NCI-H1436 treated with DMSO at 0.1 percent for 48 hours (cell line): ENCODE measurements at places on chromosomes 1 and 21.

GRCh38 chr21:32474179-32475059 lies 61.9 kb downstream of the EVA1C start:
- no peak for DNase-seq

DNA sequence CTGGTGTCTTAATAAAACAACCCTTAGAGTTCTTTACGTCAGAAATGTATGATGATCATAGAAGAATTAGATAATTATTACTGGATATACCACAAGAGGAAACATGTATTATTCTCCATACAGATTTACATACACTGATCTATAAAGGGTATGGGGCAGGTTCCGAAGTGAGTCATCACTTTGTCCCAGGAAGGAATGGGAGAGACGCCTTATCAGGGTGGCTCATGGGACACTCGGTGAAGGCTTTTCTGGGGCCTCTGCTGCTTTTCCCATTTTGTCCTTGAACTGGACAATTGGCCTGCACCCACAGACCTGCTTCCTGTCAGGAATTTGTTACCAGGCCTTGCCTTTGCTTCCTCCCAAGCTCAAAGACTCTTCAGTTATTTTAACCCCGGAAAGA lies 233.8 kb upstream of the RUNX1 start:
- DNase-seq: no peak

- no peak for DNase-seq
These were observed 140.4 kb upstream of the UBE2U start for GRCh38 chr1:64062941-64063581.

DNA sequence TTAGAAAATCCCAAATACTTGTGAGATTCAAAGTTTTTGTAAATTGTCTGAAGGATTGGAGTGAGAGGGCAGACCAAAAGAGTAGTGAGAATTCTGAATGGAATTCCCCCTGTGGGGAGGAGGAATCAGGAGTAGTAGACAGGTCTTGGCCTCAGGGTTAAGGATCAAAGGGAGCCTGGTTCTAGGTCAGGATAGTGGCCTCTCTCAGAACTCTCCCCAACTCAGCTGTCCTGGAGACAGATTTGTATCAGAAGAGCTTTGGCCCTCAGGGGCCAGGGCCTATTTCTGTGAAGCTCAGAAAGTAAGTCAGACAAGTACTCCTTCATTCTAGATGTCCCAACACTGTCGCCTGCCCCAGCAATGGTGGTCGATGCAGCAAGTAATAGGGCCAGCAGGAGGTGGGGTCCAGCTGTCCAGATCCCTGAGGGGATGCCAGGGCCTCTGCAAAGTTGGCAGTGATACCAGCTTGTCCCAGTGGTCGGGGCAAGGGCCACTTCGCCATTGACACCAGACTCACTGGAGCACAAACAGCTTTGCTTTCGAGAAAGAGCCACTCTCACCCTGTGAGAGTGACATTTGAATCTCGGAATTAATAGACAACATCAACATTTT lies 115.2 kb downstream of the SLC25A24 start:
- no peak for DNase-seq

DNA sequence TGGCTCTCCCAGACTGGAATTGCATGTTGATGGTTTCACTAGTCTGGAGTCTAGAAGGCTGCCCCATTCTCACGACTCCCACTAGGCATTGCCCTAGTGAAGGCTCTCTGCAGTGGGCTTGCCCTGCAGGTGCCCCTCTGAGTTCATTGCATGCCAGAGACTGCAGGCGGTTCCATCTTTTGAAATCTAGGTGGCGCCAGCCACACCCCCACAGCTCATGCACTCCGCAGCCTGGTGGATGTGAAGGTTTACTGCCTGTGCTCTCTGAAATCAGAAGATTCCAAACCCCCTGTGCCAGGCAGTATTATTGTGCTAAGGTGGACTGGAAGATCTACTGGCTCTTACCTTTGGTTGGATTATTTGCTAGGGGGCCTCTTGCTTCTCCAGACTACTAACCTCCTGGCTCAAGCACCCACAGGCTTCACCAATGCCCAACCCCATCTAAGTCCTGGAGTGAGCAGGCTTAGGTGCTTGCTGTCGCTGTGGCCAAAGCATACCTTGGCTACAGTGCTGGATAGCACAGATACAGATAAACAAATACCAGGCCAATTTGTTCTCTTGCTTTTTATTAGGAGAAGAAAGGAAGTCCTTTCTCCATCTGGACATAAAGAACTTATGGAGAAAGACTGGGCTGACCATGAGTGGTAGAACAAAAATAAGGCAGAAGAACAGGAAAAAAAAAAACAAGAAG lies 83.5 kb upstream of the SIM2 start:
- DNase-seq: no peak

DNA sequence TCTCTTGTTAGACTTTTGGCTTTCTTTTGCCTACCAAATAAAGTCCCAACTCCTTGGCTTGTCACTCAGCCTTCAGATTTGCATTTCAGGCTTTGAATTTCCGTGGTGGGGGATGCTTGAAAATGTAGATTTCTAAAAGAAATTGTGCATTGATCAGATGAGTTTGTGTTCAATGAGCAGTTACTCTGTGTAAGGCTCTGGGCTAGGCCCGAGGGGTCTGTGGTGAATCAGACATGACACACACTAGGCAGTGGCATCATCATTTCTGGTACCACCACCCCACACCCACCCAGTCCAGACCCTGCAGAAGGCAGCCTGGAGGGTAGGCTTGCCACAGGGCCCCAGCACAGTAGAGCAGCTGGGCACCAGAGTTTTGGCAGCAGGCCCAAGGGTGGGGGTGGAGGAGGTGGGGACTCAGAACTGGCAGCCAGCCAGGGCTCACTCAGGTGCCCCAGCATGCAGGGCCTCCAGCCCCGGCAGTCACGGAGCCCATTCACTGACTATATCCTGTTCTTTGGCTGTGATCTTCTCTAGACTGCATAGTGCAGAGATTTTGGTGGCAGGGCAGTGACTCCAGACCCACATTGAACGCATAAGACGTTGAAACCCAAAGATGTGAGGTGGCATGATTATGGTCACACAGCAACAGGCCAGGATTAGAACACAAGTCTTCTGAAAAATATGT lies 97.2 kb upstream of the ARTN start:
- DNase-seq: peak; percentile 77

GRCh38 chr1:4319496-4319895 lies 334.9 kb upstream of the AJAP1 start:
- DNase-seq: no peak

DNA sequence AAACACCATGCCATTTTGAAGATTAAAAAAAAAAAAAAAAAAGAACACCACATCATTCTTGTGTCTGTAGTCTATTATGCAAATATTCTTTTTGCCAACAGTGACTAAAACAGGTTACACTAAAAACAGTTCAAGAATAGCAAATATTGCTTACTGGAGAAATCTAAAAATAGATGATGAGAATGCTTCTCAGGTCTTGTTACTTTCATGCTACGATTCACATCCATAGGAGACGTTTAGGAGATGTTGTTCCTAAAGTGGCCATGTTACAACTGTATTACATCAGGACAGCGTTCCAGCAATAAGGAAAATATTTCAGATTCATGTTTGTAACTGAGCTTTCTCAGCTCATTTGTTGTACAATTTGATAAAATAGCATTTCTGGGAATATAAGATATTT lies 32.3 kb downstream of the RAB3GAP2 start:
- no peak for DNase-seq

DNA sequence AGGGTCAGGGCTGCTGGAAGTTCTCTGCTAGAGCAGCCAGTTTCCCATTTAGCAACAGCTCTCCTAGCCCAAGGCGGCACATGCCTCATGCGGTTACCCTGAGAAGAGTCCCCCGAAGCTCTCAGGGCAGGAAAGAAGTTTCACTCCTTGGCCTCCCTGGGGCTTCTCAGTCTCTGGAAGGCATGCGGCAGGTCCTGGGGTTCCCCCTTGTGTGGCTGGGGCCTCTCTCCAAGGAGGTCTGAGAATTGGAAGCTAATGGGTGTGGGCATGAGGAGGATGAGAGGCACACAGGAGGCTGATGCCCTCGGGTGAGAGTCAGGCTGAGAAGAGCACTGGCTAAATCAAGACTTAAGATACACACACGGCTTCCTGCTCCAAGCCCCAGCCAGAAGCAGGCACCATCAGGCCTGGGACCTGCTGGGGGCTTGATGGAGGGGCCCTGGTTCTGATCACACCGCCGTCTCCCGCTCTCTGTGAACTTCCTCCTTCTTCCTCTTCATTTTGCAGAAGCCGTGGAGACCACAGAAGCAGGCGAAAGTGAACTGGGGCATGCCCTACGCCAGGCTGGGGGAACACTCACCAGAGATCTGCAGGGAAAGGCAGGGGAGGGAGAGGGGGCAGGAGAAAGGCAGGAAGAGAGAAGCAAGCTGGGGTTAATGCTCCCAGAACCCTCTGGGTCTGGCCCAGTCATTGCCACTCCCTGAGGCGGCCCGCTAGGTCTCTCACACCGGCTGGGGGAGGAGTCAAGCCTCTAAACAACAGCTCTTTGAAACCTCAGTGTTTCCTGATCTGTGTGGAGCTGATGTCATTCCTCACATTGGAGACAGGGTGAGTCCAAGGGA lies 15.1 kb downstream of the BLACAT1 start:
- peak; percentile 91 for DNase-seq

GRCh38 chr21:42174173-42174572 lies 44.8 kb upstream of the ABCG1 start:
- DNase-seq: no peak

DNA sequence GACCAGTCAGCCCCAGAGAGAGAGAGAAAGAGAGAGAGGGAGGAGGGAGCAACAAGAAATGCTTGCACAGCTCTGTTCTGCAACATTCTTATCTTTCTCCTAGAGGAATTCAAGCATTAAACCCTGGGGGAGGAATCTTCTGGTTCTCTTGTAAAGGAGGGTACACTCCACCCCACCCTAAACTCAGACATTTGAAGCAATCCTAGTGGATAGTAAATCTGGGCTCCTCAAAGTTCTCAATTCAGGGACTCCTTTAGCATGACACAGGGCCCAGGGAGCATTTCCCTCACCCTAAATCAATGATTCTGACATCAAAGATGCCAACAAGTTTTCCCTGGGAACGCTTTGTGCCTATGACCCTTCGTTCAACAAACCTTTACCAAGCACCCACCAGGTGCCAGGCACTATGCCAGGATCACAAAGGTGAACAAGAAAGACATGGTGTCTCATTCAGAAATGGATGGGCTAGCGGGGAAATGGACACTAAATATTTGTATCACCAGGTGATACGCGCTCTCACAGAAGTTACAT lies 11.9 kb upstream of the CAPN2 start:
- DNase-seq: no peak

GRCh38 chr1:31643976-31644559 lies 608 bp downstream of the PEF1 start:
- no peak for DNase-seq

- DNase-seq: no peak
These were observed 11.6 kb downstream of the OBSCN start for GRCh38 chr1:228219245-228219961.

GRCh38 chr1:43421976-43422750 lies 31.6 kb downstream of the HYI start:
- DNase-seq: no peak

- DNase-seq: no peak
These were observed 8.0 kb upstream of the PLCH2 start for GRCh38 chr1:2468041-2468472.

DNA sequence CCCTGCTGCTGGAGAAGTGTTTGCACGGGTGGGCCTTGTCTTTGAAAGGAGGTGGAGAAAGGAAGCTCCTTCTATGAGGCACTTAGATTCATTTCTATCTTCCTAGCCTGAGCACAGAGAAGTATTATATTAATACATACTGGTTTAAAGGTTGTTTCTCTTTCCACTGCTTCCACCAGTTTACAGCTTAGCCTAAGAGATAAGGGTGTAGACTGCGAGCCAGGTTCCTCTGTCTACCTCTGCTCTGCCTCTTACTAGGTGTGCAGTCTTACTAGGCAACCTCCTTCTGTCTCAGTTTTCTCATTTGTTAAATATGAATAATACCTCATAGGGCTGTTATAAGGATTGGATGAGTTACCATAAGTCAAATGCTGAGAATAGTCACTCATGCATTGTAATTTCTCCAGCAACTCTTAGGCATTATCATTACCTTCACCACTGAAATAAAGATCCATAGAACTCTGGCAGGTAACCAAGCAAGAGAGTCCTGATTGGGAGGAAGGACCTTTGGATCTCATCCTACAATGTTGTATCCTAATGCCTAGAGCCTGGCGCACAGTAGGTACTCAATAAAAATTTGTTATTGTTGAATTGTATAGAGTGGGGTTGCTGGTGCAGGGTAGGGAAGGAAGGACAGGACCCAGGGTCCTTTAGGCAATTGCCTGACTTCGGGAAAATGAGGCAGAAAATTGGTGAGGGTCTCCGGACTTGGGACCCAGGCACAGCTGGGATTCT lies 95.1 kb downstream of the TBX19 start:
- DNase-seq: no peak

DNA sequence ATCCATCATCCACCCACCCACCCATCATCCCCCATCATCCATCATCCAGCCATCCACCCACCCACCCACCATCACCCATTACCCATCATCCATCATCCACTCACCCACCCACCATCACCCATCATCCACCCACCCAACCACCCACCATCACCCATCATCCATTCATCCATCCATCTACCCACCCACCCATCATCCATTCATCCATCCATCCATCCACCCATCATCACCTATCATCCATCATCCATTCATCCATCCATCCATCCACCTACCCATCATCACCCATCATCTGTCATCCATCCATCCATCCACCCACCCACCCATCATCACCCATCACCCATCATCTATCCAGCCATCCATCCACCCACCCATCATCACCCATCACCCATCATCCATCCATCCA lies 81.5 kb downstream of the ADARB1 start:
- DNase-seq: no peak

GRCh38 chr1:51417496-51418383 lies 87.4 kb upstream of the TTC39A start:
- DNase-seq: no peak

GRCh38 chr21:38925923-38926322 lies 120.2 kb downstream of the ETS2 start:
- DNase-seq: no peak

- no peak for DNase-seq
These were observed 1.0 kb upstream of the SAMD13 start for GRCh38 chr1:84300501-84300900.

DNA sequence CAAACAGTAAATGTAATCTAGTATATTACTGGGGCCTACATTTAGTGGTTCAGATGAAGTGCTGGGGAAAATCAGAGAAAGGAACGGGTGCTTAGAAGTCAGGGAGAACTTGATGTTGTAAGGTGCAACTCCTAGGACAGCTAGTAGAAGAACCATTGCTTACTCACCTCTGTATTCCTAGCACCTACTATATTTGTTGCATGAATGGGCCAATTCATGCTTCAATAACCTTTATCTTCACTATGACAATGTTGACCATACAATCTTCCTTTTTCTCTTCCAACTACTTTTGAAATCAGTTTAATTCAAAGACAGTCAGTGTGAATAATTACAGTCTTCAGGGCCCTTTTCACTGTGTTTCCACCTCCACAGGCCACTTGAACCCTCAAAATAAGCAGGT lies 125.0 kb upstream of the DMRTA2 start:
- no peak for DNase-seq

GRCh38 chr1:81220614-81221071 lies 580.1 kb upstream of the ADGRL2 start:
- DNase-seq: no peak
